Right lung (tissue), 10 donors: ENCODE measurements at places on chromosomes 4 and X.
A peak's percentile ranks its signal among the peaks of the same experiment; 100 is the strongest.

DNA sequence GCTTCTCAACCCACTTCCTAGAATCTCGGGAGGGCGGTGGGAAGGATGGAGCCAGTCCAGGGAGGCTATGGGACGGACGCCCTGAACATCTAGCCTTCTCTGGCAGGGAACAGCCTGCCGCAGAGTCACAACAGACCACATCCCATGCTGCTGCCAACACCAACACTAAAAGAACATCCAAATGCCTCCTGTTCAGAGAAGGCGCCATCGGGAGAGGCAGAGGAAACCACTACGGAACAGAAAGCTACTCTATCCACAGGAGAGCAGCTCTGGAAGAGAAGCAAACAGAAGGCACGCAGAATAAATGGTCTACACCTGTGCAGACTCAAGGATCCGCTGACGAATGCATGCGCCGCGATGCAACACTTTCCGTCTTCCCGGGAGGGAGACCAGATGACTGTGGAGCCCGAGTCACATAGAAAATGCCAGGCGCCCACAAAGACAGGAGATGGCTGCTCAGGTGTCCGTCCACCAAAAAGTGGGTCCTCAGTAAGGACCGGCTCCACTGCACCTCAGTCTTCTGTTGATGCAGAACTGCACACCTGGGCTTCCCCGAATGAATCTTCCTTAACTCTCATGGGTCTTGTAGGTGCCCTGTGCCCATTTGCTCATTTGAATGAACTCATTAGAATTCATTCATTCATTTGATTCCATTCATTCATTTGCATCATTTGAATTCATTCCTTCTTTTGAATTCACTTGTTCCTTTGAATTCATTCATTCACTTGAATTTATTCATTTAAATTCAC is 217.5 kb downstream of the DHRSX start:
- no peak for DNase-seq

DNA sequence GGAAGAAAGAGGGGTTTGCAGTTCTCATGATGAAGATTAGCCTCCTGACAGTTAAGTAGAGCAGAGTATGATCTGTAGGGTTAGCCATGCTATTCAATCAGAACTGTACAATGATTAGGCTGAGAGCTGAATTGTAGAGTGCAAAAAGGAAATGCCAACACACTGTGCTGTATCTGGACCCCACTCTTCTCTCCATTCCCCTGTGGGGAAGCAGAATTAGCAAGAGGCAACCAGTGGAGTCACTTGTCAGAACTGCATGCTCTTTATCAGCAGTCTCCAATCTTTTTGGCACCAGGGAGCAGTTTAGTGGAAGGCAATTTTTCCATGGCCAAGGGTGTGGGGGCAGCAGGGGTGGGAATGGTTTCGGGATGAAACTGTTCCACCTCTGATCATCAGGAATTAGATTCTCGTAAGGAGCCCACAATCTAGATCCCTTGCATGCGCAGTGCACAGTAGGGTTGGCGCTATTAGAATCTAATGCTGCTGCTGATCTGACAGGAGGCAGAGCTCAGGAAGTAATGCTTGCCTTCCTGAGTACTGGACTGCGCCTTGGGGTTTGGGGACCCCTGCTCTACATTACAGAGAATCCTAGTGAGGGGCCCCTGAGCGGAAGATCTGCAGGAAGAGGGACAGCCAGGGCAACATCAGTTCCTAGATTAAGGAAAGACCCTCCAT is 19.4 kb downstream of the TBC1D9 start:
- no peak for DNase-seq

- no peak for DNase-seq
Observed at GRCh38 chr4:48815483-48815882, 15.4 kb upstream of the OCIAD1 start.

GRCh38 chrX:103727115-103727514 is 16.4 kb downstream of the TMEM31 start:
- no peak for DNase-seq

DNA sequence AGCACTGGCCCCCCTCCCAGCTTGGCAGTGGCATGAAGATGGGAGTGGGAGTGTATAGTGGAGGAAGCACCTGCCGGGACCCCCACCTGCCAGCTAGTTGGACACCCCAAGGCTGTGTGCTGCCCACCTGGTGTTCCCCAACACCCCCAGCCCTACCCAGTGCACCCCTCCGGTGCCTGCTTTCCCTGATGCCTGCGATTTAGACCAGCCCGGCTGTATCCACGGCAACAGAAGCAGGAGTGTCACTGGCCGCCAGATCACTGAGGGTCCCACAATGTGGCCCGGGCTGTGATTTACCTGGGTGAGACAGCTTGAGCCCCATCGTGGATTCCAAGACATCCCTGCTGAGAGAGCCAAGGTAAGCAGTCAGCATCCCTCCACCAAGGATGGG is 533 bp downstream of the GPR173 start:
- DNase-seq = no peak

DNA sequence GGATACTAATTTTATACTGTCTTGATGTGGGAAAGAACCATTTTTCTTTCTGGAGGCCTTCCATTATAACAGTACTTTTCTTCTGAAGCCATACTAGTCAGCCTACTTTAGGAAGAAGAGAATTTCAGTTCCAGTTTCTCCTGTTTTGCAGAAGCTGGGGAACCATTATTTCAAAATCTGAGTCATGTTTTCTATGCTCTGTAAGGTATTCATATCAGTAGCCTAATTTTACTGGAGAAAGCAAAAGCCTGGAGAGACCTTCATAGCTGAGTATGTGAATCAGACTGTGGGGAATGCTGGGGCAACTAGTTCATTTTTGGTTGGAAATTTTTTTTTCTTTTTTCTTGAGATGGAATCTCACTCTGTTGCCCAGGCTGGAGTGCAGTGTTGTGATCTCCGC is 22.4 kb downstream of the AFF1 start:
- DNase-seq = no peak

DNA sequence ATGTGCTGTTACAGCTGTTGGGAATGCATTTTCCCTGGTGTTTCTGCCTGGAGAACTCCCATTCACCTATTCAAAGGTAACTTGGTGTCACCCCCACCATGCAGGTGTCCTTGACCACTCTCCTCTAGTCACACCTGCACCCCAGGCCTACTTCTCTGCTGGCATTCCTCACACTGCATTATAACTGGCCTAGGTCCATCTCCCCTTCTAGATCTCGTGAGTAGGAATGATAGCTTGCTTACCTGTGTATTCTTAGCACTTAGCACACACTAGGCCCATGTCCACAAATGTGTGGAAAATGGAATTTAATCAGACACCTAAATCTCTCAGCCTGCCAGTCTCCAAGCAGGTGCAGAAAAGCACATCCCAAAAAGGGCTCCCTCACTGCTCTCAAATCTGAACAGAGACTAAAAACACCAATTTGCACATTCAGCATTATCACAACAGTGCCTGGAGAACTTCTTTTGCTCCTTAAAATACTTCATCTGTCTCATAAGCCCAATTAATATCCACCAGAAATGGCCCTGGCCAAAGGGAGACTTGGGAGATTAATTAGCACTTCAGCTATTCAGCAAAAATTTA is 18.3 kb downstream of the SCD5 start:
- DNase-seq = no peak

- no peak for DNase-seq
Observed at GRCh38 chrX:5194806-5195205, 1033.9 kb downstream of the NLGN4X start.

DNA sequence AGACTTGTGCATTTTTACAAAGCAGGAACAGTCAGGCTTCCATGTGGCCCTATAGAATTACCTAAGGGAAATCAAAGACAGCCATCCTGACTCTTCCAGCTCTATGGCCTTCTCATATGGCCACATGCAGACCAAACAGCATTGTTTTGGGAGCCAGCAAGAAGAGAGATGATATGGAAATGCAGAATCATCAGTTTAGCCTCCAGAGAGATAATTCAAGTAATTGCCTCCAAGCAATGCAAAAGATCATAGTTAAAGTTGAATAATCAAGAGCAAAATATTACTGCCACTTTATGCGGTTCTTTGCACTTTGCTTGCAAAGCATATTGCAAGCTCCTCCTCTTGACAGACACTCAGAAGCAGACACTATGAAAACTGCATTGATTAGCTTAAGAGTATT is 207.4 kb downstream of the ARHGAP24 start:
- no peak for DNase-seq

- no peak for DNase-seq
Observed at GRCh38 chr4:152629908-152630307, 49.9 kb downstream of the TMEM154 start.

DNA sequence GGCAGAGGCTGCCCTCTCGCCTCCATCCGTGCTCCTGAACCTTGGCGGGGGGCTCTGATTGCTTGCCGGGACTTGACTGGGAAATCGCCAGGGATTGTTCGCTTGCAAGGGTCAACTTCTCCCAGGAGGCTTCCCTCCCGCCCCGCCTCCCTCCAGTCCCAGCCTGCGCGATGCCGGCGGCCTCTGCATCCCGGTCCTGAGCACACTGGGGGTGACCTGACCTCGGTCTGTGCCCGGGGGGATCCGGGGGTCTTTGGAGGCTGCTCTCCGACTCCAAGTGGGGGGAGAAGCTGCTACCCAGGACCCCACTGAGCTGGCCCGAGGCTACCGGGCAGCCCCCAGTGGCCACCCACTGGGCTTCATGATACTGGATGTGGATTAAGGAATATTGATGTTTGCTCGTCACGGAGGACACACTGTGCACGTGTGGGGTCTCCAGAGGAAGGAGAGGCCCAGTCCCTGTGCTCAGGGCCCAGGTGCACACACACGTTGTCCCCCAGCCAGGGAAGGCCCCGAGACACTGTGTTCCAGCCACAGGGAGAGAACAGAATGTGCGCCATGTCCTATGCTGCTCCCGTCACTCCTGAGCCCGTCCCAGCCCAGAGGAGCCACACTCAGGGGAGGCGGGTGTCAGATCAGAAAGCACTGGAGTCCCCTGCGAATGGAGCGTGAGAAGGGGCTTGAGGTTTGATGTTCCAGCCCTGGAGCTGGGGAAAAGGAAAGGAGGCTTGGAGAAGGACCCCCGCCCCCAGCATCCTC is 55.9 kb upstream of the NKX1-1 start:
- DNase-seq = no peak

- DNase-seq = no peak
Observed at GRCh38 chr4:22191565-22191964, 243.0 kb upstream of the KCNIP4 start.

DNA sequence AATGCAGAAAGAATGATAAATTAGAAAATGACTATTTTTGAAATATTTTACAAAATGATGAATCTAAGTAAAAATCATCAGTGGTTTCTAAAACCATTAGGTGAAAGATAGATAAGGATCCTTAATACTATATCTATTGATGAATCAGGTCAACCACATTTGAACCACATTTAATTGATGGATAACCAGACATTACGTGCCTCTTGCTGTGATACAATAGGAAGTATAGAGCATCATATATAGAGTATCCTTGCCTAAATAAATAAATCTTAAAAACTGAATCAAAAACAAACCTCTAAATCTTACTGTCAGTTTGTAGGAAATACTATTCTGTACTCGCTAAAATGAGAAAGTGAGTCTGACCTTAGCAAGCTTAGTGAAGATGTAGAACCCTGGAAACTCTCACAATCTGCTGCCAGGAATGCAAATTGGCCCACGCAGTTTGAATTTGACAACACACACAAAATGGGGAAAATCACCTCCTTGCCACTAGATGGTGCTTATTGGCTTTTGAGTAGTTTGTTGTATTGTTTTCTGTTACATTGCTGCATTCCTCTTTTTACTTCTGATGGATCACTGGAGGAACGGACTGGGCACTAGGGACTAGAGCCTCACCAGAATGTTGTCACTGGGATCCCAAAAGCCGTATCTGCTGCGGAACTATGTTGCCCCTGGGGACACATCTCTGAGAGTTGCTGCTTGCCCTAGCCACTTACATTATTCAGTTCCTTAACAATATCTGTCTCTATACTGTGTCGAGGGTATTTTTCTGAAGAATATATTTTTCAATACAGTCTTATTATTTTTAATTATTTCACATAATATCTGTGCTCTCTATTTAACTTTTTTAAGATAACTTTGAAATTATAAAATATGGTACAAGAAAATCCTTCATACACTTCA is 25.4 kb upstream of the SLAIN2 start:
- no peak for DNase-seq

- DNase-seq = no peak
Observed at GRCh38 chr4:107736037-107736436, 16.0 kb upstream of the PAPSS1 start.

GRCh38 chrX:153381684-153382532 is 19.2 kb downstream of the PNMA6E start:
- DNase-seq = peak; percentile 82

- no peak for DNase-seq
Observed at GRCh38 chrX:130212371-130212770, 40.6 kb downstream of the RAB33A start.

DNA sequence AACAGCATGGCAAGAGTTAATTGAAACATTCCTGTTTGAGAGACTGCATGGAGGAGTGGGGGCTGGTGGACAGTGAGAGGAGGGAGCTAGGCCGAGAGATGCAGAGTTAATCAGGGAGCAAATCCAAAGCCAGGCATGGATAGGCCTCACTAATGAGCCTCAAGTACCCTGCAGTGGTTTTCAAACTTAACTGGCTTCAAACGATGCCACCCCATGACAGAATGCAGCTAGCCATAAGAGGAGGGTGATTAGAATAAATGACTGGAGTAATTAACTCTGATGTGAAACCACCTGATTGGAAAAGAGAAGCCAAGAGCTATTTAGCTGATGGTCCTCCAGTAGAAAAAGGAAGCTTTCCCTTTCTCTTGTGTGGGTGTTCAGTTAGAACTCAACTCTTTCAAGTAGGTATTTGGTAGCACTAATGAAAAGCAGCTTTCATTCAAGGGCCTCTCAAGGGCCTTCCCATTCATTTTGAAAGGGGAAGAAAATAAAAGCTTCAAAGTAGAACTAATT is 215.4 kb upstream of the MAB21L2 start:
- no peak for DNase-seq

GRCh38 chrX:16924631-16925480 is 21.6 kb upstream of the REPS2 start:
- no peak for DNase-seq

GRCh38 chr4:24624381-24624780 is 40.0 kb upstream of the DHX15 start:
- DNase-seq = no peak

GRCh38 chr4:60034361-60034760 is 1165.8 kb upstream of the ADGRL3 start:
- DNase-seq = no peak

- no peak for DNase-seq
Observed at GRCh38 chr4:45294464-45294863, 568.1 kb upstream of the GNPDA2 start.

GRCh38 chr4:156242390-156242789 is 288.7 kb upstream of the CTSO start:
- DNase-seq = no peak

DNA sequence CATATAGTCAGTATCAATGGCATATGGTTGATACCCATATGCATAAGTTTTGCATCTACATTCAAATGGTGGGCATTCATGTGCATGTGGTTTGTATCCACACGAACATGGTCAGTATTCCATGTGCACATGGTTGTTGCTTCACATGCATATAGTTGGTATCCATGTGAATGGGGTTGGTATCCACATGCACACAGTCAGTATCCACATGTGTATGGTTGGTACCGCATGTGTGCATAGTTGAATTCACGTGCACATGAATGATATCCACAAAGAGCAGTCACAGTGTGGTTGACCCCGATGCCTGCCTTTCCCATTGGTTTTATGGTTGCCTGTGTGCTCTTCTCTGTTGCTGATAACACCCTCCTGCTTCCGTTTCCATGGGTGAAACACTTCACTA is 427.9 kb downstream of the STIM2 start:
- no peak for DNase-seq
